ENCODE measurements at places on chromosomes 6 and 20. TPM values are rescaled to one million over a fixed set of nuclear protein-coding genes. Genes with fewer than 3 reads are reported as not detected.

CBFA2T2 gene
- 31.8 TPM for total RNA-seq

MCM8 gene
- 41.9 TPM for total RNA-seq

LRRC1 gene
- 12.0 TPM for total RNA-seq

GPLD1 gene
- total RNA-seq, result 5.2 TPM

BPI gene
- not detected for total RNA-seq

THBD gene
- total RNA-seq, result 1.6 TPM

MAS1 gene
- not detected for total RNA-seq

PI16 gene
- total RNA-seq, result not detected

PNLDC1 gene
- not detected for total RNA-seq

RBM38 gene
- total RNA-seq, result 32.9 TPM

HLA-DQA2 gene
- not detected for total RNA-seq

TRIM38 gene
- total RNA-seq, result 4.4 TPM

RIPPLY2 gene
- 0.88 TPM for total RNA-seq

LYRM4 gene
- total RNA-seq, result 44.3 TPM

CRISP3 gene
- not detected for total RNA-seq

ZBTB46 gene
- total RNA-seq, result 28.0 TPM

CNR1 gene
- total RNA-seq, result 14.3 TPM

GTF3C6 gene
- total RNA-seq, result 101 TPM

LATS1 gene
- total RNA-seq, result 28.4 TPM

LRRN4 gene
- 1.6 TPM for total RNA-seq

DNA sequence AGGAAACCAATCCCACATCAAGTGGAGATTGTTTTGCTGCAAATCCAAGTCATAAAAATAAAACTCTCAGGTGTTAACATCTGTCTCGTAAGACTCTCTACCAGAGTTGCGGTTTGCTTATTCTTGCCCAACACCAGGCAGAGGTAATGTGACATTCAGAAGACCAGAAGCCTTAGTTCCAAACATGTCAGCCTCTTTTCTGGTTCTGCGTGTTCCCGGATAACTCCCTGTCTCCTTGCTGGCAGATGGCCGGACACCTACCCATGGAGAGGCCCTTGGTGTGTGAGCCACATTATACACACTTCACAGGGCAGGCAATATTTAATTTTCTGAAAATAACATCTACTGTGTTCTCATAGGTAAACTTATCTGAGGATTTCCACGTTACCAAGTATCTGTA lies 73.4 kb downstream of the GMPR start:
- no peaks in the 10 kb centered on the region for H3K4me1 ChIP-seq
- no peak overlapping the region for H3K4me3 ChIP-seq
- H3K27me3 ChIP-seq, result no peaks in the 10 kb centered on the region
- no peak for DNase-seq
- H3K27ac ChIP-seq, result no peak overlapping the region

- DNase-seq, result no peak
- H3K4me3 ChIP-seq, result no peak overlapping the region
These were observed 29.1 kb upstream of the RGS17 start for GRCh38 chr6:153160221-153160620.

- H3K27me3 ChIP-seq, result no peaks in the 10 kb centered on the region
- no peaks in the 10 kb centered on the region for H3K4me1 ChIP-seq
- no peak overlapping the region for H3K4me3 ChIP-seq
These were observed 10.6 kb downstream of the MYB start for GRCh38 chr6:135191508-135192255.

GRCh38 chr6:168555618-168556273 lies 114.8 kb downstream of the SMOC2 start:
- no peak for DNase-seq
- H3K27ac ChIP-seq, result no peak overlapping the region
- H3K27me3 ChIP-seq, result no peaks in the 10 kb centered on the region
- H3K4me1 ChIP-seq, result no peaks in the 10 kb centered on the region
- H3K4me3 ChIP-seq, result no peak overlapping the region
- H3K36me3 ChIP-seq, result no peaks in the 10 kb centered on the region

DNA sequence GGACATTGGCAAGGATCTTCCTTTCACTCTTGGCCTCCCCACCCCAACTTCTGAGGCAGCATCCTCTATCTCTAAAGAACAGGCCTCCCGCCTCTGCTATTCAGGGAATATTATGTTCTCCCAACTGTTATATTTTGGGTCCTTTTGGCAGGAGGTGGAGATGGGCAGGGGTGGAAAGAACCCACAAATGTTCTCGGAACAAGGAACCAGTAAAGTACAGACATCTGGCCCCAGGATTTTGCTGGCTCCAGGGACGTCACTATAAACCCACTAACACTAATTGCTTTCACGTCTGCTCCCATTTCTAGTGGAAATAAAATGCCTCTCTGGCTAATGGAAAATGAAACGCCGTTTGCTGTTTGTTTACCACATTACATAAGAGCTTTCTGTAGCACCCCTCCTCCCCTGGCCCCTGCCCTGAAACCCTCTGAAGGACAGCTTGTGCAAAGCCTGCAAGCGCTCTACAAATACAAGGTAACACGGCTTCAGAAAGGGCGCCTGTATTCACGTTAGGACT lies 77.7 kb upstream of the TBC1D7 start:
- DNase-seq, result no peak
- H3K4me1 ChIP-seq, result no peaks in the 10 kb centered on the region
- H3K4me3 ChIP-seq, result no peak overlapping the region
- no peak overlapping the region for H3K27ac ChIP-seq
- H3K27me3 ChIP-seq, result no peaks in the 10 kb centered on the region
- H3K36me3 ChIP-seq, result no peaks in the 10 kb centered on the region

- peaks cover 4% of the 10 kb centered on the region for H3K4me1 ChIP-seq
- no peak overlapping the region for H3K4me3 ChIP-seq
- no peaks in the 10 kb centered on the region for H3K27me3 ChIP-seq
- DNase-seq, result no peak
These were observed 38.0 kb downstream of the RWDD2A start for GRCh38 chr6:83231146-83231545.

DNA sequence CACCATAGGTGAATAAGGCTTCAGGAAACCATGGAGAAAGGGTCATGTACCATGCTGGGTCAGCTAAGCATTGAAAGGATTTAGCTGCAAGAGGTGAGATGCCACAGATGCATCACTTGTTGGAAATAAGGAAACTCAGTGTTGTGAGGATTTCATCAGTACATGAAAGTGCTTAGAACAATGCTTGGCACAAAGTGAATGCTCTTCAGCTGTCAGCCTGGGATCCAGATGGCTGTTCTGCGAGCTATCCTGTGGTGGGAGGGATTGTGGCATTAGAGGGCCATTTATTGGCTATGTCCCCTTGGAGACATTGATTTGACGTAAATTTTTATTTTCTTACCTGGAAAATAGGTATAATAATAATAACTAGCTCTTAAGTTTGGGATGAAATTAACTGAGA lies 53.0 kb downstream of the ELOVL2 start:
- H3K4me3 ChIP-seq, result no peak overlapping the region
- no peaks in the 10 kb centered on the region for H3K4me1 ChIP-seq
- no peaks in the 10 kb centered on the region for H3K27me3 ChIP-seq
- H3K27ac ChIP-seq, result no peak overlapping the region
- DNase-seq, result no peak

DNA sequence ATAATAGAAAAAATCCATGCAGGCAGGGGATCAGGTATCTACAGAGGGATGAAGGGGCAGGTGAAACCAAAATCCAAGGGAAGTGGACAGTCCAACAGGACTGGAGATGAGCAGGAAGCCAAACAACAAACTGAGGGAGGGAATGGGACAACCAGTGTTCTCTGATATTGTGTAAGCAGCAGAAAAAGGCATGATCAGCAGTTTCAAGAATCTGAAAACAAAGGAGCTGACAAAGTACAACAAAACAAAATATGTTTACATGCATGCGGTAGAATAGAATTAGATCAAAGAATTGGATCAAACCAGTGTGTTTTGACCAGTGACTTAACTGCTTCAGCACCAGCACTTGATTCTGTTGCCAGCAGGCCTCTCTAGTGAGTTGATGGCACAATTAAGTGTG lies 729.7 kb downstream of the RFPL4B start:
- H3K4me3 ChIP-seq, result no peak overlapping the region
- H3K36me3 ChIP-seq, result no peaks in the 10 kb centered on the region
- H3K27ac ChIP-seq, result no peak overlapping the region
- H3K4me1 ChIP-seq, result no peaks in the 10 kb centered on the region
- H3K27me3 ChIP-seq, result no peaks in the 10 kb centered on the region

DNA sequence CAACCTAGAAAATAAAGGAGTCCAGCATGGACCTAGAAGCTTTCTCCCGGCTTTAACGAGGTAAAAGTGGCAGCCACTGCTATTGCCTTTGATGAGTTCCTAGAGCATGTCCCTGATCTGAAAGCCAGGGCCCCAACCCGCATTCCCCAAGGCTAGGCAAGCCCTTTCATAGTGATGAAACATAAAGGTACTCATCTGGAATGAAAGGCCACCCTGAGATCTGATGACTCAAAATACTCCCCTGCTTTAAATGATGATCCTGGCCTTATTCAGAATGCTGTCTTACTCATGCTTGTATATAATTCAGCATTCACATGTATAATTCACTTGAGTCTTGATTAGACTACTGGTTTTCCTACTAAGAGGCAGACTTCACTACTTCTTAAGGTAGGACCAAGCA lies 21.3 kb downstream of the TTPAL start:
- no peaks in the 10 kb centered on the region for H3K27me3 ChIP-seq
- H3K27ac ChIP-seq, result no peak overlapping the region
- no peak overlapping the region for H3K4me3 ChIP-seq
- no peak for DNase-seq
- H3K36me3 ChIP-seq, result peaks cover 97% of the 10 kb centered on the region
- H3K4me1 ChIP-seq, result peaks cover 6% of the 10 kb centered on the region

- no peak overlapping the region for H3K27ac ChIP-seq
- DNase-seq, result no peak
These were observed 320.3 kb downstream of the BMP2 start for GRCh38 chr20:7087803-7088202.

DNA sequence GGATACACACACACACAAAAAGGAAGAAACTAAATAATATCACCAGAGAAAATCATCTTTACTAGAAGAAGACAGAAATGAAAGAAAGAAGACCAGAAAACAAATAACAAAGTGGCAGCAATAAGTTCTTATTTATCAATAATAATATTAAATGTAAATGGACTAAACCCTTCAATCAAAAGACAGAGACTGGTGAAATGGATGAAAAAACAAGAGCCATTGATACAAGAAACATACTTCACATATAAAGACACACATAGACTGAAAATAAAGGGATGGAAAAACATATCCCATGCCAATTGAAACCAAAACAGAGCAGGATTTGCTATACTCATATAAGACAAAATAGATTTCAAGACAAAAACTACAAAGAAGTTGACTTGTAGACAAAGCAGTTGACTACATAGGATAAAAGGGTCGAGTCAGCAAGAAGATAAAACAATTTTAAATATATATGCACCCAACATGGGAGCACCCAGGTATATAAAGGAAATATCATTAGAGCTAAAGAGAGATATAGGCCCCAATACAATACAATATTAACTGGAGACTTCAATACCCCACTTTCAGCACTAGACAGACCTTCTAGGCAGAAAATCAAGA lies 259.4 kb downstream of the EPM2A start:
- H3K36me3 ChIP-seq, result no peaks in the 10 kb centered on the region
- H3K4me3 ChIP-seq, result peak overlapping the region; percentile 40
- DNase-seq, result no peak
- no peaks in the 10 kb centered on the region for H3K4me1 ChIP-seq

- no peak for DNase-seq
- H3K27ac ChIP-seq, result no peak overlapping the region
- H3K36me3 ChIP-seq, result no peaks in the 10 kb centered on the region
- H3K4me3 ChIP-seq, result no peak overlapping the region
- H3K4me1 ChIP-seq, result no peaks in the 10 kb centered on the region
- H3K27me3 ChIP-seq, result no peaks in the 10 kb centered on the region
These were observed 58.9 kb downstream of the GMDS start for GRCh38 chr6:2186516-2186915.

GRCh38 chr6:76466286-76466685 lies 393.8 kb upstream of the IMPG1 start:
- H3K36me3 ChIP-seq, result no peaks in the 10 kb centered on the region
- no peak for DNase-seq
- no peak overlapping the region for H3K27ac ChIP-seq
- no peaks in the 10 kb centered on the region for H3K4me1 ChIP-seq
- no peaks in the 10 kb centered on the region for H3K27me3 ChIP-seq
- H3K4me3 ChIP-seq, result no peak overlapping the region

- H3K27ac ChIP-seq, result no peak overlapping the region
- H3K4me3 ChIP-seq, result no peak overlapping the region
- DNase-seq, result no peak
- H3K36me3 ChIP-seq, result no peaks in the 10 kb centered on the region
- H3K27me3 ChIP-seq, result no peaks in the 10 kb centered on the region
These were observed 401.4 kb downstream of the MAFB start for GRCh38 chr20:40287683-40288082.

GRCh38 chr6:87100216-87100615 lies 5.3 kb upstream of the CGA start:
- H3K4me3 ChIP-seq, result no peak overlapping the region
- DNase-seq, result no peak
- H3K4me1 ChIP-seq, result peaks cover 11% of the 10 kb centered on the region
- H3K36me3 ChIP-seq, result no peaks in the 10 kb centered on the region

- no peak for DNase-seq
- no peaks in the 10 kb centered on the region for H3K36me3 ChIP-seq
- peaks cover 26% of the 10 kb centered on the region for H3K27me3 ChIP-seq
- no peak overlapping the region for H3K27ac ChIP-seq
These were observed 173.9 kb downstream of the NFATC2 start for GRCh38 chr20:51368461-51369211.

DNA sequence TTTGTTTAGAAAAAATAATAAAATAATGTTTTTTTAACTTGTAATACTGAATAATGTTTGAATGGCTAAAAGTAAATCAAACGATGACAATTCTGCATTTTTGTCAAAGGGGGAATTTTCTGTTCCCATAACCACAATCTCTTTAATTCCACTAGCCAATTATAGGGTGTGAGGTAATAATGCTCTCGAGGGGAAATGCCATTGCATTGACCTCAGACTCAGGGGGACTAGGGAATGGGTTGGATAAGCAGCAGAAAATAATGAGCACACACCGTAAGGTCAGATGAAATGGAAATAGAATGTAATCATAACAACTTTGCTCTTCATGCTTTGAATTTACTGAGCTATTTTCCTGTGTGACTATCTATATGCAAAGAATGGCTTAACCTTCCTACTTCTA lies 584.7 kb downstream of the RFPL4B start:
- no peak overlapping the region for H3K27ac ChIP-seq
- no peaks in the 10 kb centered on the region for H3K27me3 ChIP-seq
- no peak overlapping the region for H3K4me3 ChIP-seq
- no peaks in the 10 kb centered on the region for H3K4me1 ChIP-seq
